ENCODE measurements at places on chromosomes 5 and 9.

GRCh38 chr9:134967547-134967930 is 49.8 kb upstream of the FCN1 start:
- DNase-seq, result no peak

GRCh38 chr9:129160712-129161533 is 17.1 kb downstream of the IER5L start:
- DNase-seq, result no peak

GRCh38 chr5:44881266-44881665 is 72.5 kb downstream of the MRPS30 start:
- DNase-seq, result no peak

- peak; percentile 69 for DNase-seq
These were observed 178.9 kb downstream of the XRCC4 start for GRCh38 chr5:83256091-83256780.

GRCh38 chr5:168771678-168772077 is 192.5 kb upstream of the PANK3 start:
- no peak for DNase-seq

- DNase-seq, result no peak
These were observed 275.5 kb downstream of the MEF2C start for GRCh38 chr5:88607492-88607891.

GRCh38 chr9:129310666-129311350 is 132.7 kb upstream of the IER5L start:
- DNase-seq, result peak; percentile 30

DNA sequence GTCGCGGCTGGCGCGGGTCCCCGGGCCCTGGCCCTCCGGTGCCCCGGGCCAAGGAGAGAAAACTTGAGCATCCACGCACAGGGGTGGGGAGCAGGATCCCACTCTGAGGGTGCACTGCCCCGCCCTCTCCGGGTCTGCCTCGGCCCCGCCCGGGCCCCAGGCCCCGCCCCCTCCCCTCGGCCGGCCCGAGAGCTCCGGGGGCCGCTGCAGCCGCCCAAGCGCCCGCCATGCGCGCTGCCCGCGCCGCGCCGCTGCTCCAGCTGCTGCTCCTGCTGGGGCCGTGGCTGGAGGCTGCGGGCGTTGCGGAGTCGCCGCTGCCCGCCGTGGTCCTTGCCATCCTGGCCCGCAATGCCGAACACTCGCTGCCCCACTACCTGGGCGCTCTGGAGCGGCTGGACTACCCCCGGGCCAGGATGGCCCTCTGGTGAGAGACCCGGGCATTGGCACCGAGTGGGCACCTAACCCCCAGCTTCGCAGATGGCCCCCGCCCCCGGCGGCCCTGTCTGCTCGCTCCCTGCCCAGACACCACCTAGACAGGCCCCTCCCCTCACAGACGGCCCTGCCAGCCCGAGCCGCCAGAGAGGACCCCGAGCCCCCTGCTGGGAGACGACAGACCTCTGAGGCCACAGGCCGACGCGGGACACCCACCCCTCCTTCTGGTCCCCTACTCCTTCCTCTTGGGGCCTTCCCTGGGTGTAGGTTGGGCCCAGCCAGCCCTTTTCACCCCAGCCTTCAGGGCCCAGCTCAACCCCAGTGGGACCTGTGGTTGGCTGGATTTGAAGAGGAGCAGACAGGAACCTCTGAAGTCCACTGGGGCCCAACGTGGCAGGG is at the start of gene CERCAM:
CERCAM (plus strand) TSS at position 207 of the 831 bp plus-strand sequence; CDS start at position 228, 21 bp downstream.
- DNase-seq, result peak; percentile 40

DNA sequence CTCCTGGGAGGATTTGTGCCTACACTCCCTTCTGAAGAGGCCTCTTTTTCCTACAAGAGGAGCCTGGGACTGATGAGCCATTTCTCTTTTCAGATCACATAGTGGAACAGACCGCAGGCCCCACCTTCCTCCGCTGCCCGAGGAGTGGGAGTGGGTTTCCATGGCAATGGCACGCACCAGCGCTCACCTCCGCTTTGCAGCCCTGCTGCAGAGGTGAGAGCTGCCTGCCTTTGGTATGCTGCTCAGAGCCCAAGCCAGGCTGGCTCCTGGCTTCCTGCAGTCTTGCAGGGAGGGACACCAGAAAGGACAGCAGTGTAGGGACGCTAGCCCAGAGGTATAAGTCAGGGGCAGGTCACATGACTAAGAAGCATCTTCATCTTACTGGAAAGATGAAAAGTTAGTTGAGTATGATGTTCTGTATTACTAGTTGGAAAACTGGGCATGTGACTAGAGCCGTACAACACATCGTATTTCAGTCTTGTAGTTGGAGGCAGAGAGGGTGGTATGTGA is 12.4 kb downstream of the PTTG1 start:
- peak; percentile 82 for DNase-seq

DNA sequence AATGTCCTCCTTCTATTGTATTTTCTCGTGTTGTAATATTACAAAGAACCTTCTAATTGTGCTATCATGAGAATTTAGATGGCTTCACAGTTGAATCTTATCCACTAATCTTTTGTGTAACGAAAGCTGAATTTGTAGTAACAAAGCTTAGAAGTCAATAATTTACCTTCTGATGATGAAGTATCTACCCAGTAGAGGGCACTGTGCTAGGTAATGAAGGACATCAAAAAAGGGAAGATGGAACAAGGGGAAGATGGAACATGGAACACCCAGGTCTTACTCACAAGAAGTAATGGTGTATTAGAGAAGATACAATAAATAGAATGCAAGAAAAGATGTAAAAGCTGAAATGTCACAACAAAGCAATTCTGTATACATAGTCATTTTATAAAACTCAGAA is 131.0 kb upstream of the CCNG1 start:
- peak; percentile 40 for DNase-seq

DNA sequence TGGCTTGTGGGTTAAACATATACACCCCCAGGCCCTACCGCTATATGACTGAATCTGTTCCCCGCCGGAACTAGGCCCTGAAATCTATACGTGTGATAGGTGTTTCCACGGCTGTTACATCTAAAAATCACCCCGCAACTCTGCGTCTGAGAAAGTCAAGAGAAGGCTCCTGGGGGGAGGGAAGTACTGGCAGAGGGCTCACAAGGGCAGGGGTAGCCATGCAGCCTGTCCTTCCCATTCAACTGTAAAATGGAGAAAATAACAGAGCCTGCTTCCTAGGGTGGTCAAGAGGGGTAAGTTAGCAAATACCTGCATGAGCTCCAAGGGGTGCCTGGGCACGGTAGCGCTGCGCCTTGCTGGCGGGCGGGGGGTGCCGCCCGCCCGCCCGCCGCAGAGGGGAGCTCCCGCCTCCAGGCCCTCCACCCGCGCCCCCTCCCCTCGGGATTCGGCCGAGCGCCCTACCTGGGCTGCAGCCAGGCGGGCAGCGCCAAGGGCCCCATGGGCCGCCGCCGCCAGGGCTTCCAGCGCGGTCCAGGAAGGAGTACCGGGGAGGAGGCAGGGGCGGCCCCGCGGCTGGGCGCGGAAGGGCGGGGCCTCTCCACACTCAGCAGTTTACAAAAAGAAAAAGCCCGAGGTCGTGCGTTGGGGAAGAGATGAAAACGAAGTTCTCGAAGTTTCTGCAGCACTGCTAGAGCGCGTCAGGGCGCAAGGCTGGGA is at the start of gene HACD4:
HACD4 (minus strand) TSS at position 550 of the 717 bp plus-strand sequence; CDS start at position 500, 50 bp downstream.
- peak; percentile 57 for DNase-seq

GRCh38 chr9:113223963-113224362 is 2.6 kb downstream of the SLC31A1 start:
- DNase-seq, result no peak

- peak; percentile 71 for DNase-seq
These were observed at the start of gene PAM for GRCh38 chr5:102754767-102755431. Gene PAM, plus strand, starts transcription at chr5:102755305. Its CDS starts 110,891 bp downstream, at chr5:102866196.

DNA sequence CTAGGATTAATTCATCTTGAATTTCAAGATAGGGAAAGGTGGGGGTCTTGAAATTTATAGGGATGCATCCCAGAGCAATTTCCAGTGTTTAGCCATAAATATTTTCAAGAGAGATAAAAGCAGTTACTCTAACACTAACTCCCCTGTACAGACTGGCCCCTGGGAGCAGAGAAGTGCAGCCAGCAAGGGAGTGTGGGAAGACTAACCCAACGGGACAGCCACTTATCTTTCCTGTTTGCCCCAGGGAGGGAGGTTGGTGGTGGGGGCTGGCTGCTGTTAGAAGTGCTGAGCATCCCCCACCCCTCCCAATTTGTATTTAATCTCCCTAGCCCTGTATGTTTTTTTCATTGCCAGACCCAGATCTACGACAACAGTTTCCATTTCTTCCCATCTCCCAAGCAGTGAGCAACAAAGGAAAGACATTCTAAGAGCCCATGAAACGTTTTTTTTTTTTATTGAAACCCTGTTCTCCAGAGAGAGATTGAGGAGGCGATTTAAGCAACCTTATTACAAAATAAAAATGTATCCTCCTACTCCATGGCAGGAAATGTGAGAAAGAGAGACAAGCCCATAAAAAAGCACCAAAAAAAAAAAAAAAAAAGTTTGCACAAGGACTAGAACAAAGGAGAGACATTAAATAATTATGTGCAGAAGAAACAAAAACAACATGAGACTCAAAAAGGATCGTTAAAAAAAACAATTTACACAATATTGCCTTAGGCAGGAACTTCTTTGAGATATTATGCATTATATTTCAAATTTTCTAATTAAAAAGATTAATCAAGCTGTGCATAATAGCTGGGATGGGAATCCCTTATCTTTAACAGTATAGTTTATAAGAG is 343.4 kb downstream of the ARHGEF28 start:
- DNase-seq, result no peak

DNA sequence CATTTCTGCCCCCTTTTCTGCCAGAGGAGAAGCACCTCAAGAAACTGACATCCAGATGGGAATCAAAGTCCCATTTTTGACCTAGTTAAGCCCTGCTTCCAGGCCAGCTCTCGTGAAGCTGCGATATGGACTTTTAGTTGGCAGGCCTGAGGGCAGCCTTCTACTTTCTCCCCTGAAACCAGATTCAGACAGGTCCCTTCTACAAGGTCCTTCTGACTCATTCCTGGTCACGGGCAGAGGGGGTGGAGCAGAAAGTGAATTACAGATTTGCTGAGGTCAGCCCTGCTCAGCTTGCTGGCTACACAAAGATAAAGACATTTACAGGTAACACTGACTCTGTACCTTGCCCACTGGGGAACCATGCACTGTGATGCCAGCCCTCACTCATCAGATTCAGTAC is 52.8 kb upstream of the TUT7 start:
- DNase-seq, result peak; percentile 92

DNA sequence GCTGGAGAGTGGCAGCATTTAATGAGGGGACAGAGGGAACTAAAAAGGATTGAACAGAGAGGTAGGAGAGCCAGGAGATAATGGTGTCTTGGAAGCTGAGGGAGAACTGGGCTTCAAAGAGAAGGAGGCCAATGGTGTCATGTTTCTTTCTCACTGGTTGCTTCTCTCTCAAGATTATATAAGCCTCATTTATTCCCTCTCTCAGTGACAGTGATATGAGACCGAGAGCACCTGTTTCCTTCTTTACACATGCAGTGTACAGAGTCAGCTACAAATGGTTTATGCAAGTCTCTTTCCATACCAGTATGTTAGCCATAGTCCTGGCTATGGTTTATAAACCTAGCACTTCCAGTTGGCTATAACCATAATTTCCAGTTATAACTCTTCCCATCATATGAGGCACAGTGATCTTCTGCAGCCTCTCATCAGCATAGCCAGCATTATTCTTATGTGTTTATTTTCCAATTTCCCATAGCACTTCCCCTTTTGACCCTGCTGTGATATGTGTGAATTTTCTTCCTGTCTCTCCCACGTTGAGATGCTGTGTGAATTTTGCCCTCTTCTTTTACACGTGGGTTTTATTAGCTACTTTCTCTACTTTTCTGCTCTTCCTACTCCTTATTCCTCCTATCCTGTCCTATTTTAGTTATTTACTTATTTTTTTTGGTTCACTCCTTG is 71.2 kb downstream of the UNC13B start:
- no peak for DNase-seq

- DNase-seq, result no peak
These were observed 1363.5 kb downstream of the EFNA5 start for GRCh38 chr5:106307265-106307664.

DNA sequence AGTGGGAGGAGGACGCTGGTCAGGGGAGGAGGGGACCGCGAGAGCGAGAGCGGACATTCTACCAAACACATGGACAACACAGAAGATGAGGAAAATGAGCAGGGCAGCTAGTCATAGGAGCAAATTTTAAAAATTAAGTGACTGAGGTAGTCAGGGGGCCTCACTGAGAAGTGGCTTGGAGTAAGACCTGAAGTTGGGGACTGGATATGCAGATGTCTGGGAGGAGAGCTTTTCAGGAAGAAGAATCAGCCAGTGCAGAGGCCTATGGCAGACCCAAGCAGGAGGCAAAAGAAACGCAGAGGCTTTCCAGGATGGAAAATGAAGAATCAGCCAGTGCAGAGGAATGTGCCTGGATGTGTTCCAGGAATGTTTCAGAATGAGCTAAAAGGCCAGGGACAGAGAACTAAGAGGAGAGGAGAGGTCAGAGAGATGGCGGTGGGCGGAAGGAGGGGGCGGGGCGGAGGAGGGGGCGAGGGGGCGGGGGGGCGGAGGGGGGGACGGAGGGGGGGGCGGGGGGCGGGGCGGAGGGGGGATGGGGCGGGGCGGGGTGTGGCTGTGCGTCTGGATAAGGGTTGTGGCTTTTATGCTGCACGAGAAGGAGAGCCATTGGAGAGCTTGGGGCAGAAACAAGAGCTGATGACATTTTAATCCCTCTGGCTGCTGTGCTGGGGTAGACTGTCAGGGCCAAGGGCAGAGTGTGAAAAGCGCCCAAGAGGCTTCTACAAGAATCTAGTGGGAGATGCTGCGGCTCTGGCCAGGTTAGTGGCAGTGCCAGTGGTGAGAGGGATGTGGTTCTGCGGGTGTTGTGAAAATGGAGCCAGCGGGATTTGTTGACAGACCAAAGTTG is 129.6 kb downstream of the KCNIP1 start:
- DNase-seq, result peak; percentile 10

DNA sequence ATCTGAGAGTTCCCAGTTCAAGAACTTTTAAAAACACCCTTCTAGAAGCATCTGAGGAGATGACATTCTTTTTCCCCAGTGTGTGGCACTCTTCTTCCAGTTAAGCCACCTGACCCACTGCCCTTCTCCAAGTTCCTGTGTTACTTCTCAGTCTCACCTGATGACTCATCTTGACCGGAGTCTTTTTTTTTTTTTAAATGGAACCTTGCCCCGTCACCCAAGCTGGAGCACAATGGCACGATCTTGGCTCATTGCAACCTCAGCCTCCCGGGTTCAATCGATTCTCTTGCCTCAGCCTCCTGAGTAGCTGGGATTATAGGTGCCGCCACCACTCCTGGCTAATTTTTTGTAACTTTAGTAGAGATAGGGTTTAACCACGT is 224.1 kb upstream of the DAB2 start:
- DNase-seq, result peak; percentile 73

DNA sequence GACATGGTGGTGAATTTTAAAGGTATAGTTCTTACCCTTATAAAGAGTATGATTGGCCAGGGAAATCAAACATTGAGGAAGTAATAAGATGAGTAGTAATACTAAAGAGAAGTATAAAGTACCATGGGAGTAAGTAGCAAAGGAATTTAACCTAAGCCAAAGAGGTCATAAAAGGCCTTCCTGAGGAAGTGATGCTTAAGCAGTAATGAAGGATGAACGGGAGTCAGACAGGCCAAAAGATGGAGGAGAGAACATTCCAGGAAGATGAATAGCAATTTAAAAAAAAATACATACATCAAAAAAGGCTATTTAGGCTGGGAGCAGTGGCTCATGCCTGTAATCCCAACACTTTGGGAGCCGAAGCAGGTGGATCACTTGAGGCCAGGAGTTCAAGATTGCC is 29.0 kb downstream of the KLHL3 start:
- no peak for DNase-seq

GRCh38 chr9:74711341-74711740 is 176.4 kb downstream of the TRPM6 start:
- DNase-seq, result no peak

GRCh38 chr5:133354323-133355185 is 257.8 kb downstream of the FSTL4 start:
- DNase-seq, result no peak

- DNase-seq, result no peak
These were observed 238.0 kb downstream of the TRIM32 start for GRCh38 chr9:116925121-116925520.

GRCh38 chr5:172544371-172545095 is 90.2 kb upstream of the SH3PXD2B start:
- no peak for DNase-seq
